NCI-H2107 (cell line): ENCODE measurements at places on chromosomes 1 and 21.

GRCh38 chr1:40383488-40384412, 10.2 kb downstream of the SMAP2 start:
- DNase-seq, result no peak

GRCh38 chr1:225567789-225568188, 85.1 kb downstream of the ENAH start:
- DNase-seq, result no peak

- no peak for DNase-seq
Observed at GRCh38 chr1:219050086-219050821, 123.4 kb upstream of the LYPLAL1 start.

DNA sequence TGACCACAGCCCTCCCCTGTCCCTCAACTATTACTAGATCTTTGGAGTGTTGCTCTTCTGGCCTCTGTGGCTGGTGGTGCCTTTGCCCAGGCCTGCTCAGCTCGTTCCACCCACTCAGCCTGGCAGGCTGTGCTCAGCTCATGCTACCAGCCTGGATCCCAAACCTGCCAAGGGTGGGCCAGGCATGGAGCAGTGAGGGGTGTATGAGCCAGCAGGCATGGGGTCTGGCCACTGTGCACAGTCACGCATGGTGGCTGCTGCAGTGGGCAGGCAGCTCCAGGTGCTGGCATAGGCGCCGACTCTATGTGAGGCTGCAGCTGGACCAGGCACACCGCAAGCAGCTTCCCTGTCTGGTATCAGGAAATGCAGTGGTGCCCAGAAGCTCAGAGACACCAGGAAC, 449.9 kb downstream of the MATN1 start:
- no peak for DNase-seq

- DNase-seq, result no peak
Observed at GRCh38 chr1:60763741-60764140, 318.6 kb upstream of the NFIA start.

GRCh38 chr1:94418664-94419655, 771 bp downstream of the ABCD3 start:
- DNase-seq, result no peak

DNA sequence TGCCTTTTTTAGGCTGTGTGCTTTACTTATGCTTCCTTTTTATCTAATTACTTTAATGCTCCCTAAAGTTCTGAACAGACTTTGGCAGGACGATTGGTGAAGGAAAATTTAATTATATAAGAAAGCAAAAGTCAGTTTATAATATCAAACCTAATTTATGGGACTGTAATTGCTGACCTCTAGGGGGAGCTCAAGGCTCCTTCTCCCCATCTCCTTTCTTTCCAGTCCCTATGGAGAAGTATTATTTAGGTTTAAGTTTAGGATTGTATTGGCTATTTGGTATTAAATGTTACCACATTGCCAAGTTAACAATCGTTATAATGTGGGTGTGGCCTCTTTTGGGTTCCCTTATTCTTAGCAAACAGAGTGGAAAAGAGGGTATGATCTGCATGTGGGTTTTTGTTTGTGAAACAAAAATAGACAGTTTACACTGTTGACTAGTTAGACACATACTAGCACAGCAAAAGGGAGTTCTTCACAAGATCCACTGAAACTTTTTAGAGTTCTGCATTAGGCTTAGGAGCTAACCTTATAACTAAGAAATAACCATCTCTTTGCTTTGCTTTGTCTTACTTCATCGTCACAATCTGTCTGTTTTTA, 48.2 kb upstream of the TNFSF4 start:
- no peak for DNase-seq
